ENCODE measurements at places on chromosomes 3 and 15.
A peak's percentile ranks its signal among the peaks of the same experiment; 100 is the strongest.

DNA sequence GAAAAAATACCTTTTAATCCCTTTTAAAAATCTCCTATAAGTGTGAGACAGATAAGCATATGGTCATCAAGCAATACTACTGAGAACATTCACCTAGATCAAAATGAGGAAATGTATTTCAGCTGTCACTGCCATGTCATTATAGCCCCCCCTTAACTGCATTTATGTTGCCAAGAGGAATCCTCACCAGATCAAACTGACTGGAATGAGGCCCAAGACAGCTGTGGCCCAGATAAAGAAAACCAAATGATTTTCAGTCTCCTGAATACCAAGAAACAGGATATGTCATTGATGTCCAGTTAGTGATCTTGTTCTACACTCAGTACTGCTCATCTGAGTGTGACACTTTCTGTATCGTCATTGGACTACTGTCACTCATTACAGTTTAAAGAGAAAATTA is 35.1 kb upstream of the CPB1 start:
- H3K27ac ChIP-seq: no peak overlapping the region
- H3K4me3 ChIP-seq: no peak overlapping the region
- no peak for DNase-seq
- H3K27me3 ChIP-seq: no peaks in the 10 kb centered on the region

DNA sequence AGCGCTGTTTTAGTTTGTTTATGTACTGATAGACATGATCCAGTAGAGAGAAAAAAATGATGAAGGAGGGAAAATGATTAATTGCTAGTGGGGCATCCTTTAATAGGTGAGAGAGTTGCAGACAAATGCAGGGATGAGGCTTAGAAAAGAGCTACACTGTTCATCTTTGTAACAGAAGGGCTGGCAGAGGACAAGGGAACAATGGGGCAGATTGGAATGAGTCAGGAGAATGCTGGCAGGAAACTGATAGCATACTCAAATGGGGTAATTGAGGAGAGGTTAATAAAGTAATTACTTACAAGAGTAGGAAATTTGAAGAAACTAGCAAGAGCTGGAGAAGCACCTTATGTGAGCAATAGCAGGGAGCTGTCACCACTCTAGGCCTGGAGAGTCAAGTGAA is 170.9 kb downstream of the OXSM start:
- H3K27me3 ChIP-seq: no peaks in the 10 kb centered on the region
- no peak overlapping the region for H3K4me3 ChIP-seq
- H3K4me1 ChIP-seq: no peaks in the 10 kb centered on the region
- H3K27ac ChIP-seq: no peak overlapping the region
- no peaks in the 10 kb centered on the region for H3K36me3 ChIP-seq

- peaks cover 10% of the 10 kb centered on the region for H3K4me1 ChIP-seq
- peak; percentile 52 for DNase-seq
- H3K36me3 ChIP-seq: peaks cover 6% of the 10 kb centered on the region
- peak overlapping the region; percentile 50 for H3K27ac ChIP-seq
- no peaks in the 10 kb centered on the region for H3K27me3 ChIP-seq
Measured at GRCh38 chr15:41241221-41241964, 10.3 kb downstream of the CHP1 start.

GRCh38 chr3:139652561-139652960 is 25.2 kb downstream of the NMNAT3 start:
- H3K27me3 ChIP-seq: no peaks in the 10 kb centered on the region
- DNase-seq: no peak
